ENCODE measurements at places on chromosomes 5 and 9. TPM values are rescaled to one million over a fixed set of nuclear protein-coding genes. Genes with fewer than 3 reads are reported as not detected.

Gene OTP
- total RNA-seq: not detected

Gene CD72
- 1.7 TPM for total RNA-seq

Gene TRAPPC13
- 23.9 TPM for total RNA-seq

Gene ZFP2
- 0.83 TPM for total RNA-seq

Gene PTGES
- total RNA-seq: 108 TPM

Gene MYMK
- total RNA-seq: not detected

Gene IFNB1
- not detected for total RNA-seq

Gene BAAT
- not detected for total RNA-seq

Gene TMEM174
- total RNA-seq: not detected

Gene PCDHGA1
- 1.1 TPM for total RNA-seq

Gene DPH7
- total RNA-seq: 18.4 TPM

Gene ZBED3
- total RNA-seq: 0.28 TPM

Gene PLPPR1
- total RNA-seq: not detected

Measured in smooth muscle cell of bladder (primary cell).